Substantia nigra (tissue), 51 donors: ENCODE measurements at places on chromosomes 2 and 18.

- no peak for DNase-seq
Measured at GRCh38 chr18:79394534-79395307, 1.0 kb upstream of the NFATC1 start.

- no peak for DNase-seq
Measured at GRCh38 chr2:166057370-166058164, 70.3 kb downstream of the SCN1A start.

- no peak for DNase-seq
Measured at GRCh38 chr2:45699032-45699658, 47.7 kb downstream of the PRKCE start.

GRCh38 chr18:29449424-29449823, 1272.5 kb upstream of the CDH2 start:
- DNase-seq: no peak

DNA sequence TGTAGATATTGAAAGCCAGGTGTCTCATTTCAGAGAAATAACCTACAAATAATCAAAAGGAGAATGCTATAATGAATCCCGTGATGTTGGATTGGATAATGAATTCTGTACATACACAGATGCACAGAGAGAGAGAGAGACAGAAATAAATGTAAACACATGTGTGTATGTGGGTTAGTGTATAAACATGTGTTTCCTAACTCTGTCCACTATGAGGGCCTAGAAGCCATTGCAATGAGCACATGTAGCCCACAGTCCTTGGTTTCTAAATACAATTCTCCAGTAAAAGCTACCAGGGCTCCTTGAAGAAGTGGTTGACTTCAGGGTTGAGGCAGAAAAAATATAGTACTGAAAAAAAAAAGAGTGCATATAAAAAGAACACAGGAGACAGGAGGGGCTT, 109.5 kb downstream of the INHBB start:
- DNase-seq: no peak

GRCh38 chr2:52070665-52071064, 1038.7 kb upstream of the NRXN1 start:
- DNase-seq: no peak

DNA sequence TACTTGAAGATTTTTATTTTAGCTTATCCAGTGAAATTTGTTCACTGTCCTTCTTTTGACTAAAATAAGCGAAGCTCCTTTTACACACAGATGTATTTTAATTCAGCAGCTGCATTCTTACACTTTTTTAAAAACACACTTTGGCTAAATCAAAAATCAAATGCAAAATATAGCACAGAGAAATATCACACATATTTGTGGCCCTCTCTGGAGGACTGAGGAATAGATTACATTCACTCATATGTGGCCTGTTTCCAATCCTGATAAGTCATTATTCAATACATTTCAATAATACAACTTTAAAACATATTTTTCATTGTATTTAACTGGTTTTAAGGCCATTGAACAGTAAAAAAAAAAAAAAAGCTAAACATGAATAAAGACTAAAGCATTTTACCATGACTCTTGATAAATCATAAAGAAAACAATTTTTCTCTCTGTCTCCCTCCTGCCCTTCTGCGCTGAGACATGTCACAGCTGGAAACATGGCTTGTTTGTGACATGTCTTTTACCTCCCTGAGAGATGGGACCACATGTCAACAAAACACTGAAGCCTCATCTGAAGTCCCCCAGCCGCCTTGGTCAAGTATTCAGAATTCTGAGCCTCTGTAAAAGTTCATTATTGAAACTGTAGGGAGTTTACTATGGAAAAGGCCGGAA, 221.0 kb downstream of the ZNF407 start:
- DNase-seq: no peak
